ENCODE measurements at places on chromosomes 16 and 17. TPM values are rescaled to one million over a fixed set of nuclear protein-coding genes. Genes with fewer than 3 reads are reported as not detected.

DNA sequence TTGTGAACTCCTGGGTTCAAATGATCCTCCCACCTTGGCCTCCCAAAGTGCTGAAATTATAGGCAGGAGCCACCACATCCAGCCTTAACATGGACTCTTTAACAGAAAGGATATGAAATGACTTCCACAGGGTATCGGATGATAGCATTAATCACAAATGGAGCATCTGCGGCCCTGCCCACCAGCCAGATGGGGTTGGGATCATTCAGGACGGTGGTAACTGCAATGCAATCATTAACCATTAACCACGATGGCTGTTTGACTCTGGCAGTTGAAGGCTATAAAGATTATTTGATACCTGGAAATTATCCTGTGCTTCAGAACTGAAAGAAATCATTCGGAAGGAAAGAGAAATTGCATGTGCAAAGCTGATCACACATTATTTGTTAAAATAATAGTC is 5.3 kb upstream of the CHST5 start:
- no peaks in the 10 kb centered on the region for H3K36me3 ChIP-seq
- H3K27ac ChIP-seq = peak overlapping the region; percentile 70
- DNase-seq = peak; percentile 40

DNA sequence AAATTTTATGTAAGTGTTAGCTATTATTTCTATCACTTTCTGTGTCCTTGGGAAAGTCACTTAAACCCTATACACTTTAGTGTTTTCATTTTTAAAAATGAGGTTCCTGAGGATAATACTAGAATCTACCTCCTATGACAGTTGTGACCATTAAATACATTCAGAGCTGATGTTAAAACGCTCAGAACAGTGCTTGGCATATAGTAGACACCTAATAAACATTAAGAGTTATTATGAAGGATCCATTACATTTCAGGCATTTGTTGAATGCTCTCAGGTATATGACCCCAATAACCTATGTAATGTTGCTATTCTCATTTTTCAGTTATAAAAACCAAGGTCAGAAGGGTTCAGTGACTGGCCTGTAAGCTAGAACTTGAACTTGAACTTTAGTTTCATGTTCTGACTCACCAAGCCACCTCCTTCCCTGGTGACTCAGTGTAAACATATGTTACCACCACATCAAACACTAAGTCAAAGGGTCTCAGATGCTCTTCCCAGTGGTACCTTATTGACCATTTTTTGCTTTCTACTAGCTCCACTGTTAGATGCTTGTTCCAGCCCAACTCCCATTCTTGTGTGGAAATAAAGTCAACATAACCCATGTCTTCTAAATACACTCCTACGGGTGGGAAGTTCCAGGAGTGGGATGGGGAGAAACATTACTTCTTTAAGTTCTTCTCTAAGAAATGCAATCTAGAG is 47.6 kb downstream of the HSD17B2 start:
- peak; percentile 46 for DNase-seq
- H3K27ac ChIP-seq = peak overlapping the region; percentile 78
- peaks cover 17% of the 10 kb centered on the region for H3K4me1 ChIP-seq
- H3K4me3 ChIP-seq = no peak overlapping the region

Gene NUFIP2
- 47.8 TPM for total RNA-seq

Gene CBX4
- total RNA-seq = 56.1 TPM

GRCh38 chr17:40157973-40158372 is 17.6 kb downstream of the CASC3 start:
- H3K4me3 ChIP-seq = no peak overlapping the region
- H3K36me3 ChIP-seq = peaks cover 4% of the 10 kb centered on the region
- no peak overlapping the region for H3K27ac ChIP-seq
- H3K27me3 ChIP-seq = no peaks in the 10 kb centered on the region

- no peak for DNase-seq
- no peaks in the 10 kb centered on the region for H3K36me3 ChIP-seq
- H3K4me1 ChIP-seq = peaks cover 35% of the 10 kb centered on the region
- H3K4me3 ChIP-seq = no peak overlapping the region
- H3K27me3 ChIP-seq = no peaks in the 10 kb centered on the region
Observed at GRCh38 chr17:65527381-65527780, 34.1 kb downstream of the AXIN2 start.

Gene RAB34
- 160 TPM for total RNA-seq

Gene ALOX12
- not detected for total RNA-seq

Gene SLC5A2
- 2.3 TPM for total RNA-seq

DNA sequence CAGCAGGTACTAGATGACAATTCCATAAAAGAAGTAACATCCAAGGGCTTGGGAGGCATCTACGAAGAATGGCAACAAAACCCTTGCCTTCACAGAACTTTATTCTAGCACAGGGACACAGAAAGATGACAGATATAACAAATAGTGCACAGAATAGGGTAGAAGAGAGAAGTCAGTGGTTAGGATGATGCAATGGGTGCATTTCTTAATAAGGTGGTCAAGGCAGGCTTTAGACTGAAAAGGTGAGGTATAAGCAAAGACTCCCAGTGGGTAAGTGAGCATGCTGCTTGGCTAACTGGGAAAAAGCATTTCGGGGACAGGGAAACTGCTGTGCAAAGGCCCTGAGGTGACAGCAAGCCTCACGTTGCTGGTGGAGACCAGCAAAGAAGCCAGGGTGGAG is 175.9 kb downstream of the XYLT1 start:
- H3K4me1 ChIP-seq = peaks cover 7% of the 10 kb centered on the region
- no peak overlapping the region for H3K4me3 ChIP-seq

Gene RGS9
- 2.9 TPM for total RNA-seq

DNA sequence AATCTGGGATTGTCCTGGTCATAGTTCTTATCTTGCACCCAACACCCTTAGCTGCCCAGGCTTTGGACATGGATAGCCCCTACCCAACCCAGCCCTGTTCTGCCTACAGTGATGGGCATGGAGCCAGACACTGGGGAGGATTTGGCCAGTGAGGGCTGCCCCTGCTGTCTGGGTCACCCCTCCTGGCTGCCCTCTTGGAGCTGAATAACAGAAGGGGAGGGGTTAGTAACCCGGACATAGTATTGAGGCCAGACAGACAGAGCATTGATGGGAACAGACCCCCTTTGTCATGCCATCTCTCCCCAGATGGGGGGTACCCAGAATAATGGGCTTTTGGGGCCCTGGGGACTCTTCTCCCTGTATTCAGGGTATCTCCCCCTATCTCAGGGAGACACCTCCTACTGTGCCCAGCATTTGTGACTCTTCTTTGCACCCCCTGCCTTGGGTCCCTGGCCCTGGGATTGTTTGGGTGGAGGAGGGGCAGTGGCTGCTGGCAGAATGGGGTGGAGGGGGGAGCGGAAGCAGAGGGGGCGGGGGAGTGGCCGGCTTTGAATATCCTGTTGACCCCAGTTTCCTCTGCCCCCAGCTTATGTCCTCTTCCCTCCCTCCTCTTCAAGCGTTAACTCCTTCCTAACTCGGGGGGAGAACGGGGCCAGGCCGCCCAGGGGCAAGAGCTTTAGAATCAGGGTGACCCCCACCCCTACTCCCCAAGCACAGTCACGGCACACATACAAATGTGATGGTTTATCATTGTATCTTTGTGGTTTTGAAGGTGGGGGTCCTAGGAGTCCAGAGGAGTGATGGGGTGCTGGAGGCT is 17.0 kb downstream of the GJD3 start:
- no peaks in the 10 kb centered on the region for H3K27me3 ChIP-seq
- no peak overlapping the region for H3K4me3 ChIP-seq
- no peaks in the 10 kb centered on the region for H3K36me3 ChIP-seq

Gene KRT28
- not detected for total RNA-seq

GRCh38 chr16:88367560-88367959 is 15.2 kb upstream of the ZNF469 start:
- no peaks in the 10 kb centered on the region for H3K36me3 ChIP-seq
- H3K27me3 ChIP-seq = no peaks in the 10 kb centered on the region
- no peak for DNase-seq
- no peak overlapping the region for H3K27ac ChIP-seq
- no peak overlapping the region for H3K4me3 ChIP-seq

Gene KRTAP4-4
- not detected for total RNA-seq

DNA sequence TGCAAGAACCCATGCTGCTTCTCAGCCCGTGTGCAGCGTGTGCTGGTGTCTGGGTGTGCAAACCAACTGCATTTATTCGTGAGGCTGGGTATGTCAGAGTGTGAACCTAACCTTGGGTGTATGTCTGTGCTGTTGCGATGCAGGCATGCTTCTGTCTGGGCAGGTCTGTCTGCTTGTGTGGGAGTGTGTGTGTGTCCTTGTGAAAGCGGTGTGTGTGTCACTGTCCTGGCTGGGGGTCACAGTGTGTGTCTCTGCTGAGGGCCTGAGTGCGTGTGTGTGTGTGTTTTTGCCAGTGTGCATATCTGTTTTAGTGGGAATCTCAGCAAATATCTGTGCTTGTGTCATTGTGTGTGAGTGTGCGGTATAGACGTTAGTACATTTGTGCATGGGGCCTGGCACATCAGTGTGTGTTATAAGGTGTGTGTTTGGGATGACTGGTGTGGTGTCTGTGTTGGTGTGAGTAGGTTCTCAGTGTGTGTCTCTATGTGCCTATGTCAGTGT is 121.8 kb downstream of the CYLD start:
- DNase-seq = no peak
- H3K27ac ChIP-seq = no peak overlapping the region
- no peaks in the 10 kb centered on the region for H3K27me3 ChIP-seq
- no peak overlapping the region for H3K4me3 ChIP-seq

GRCh38 chr16:57809276-57810196 is 7.2 kb upstream of the KIFC3 start:
- peak overlapping the region; percentile 75 for H3K27ac ChIP-seq
- no peak overlapping the region for H3K4me3 ChIP-seq
- H3K4me1 ChIP-seq = peaks cover 29% of the 10 kb centered on the region
- no peaks in the 10 kb centered on the region for H3K36me3 ChIP-seq
- DNase-seq = no peak

GRCh38 chr17:39243155-39243554 is 17.4 kb upstream of the STAC2 start:
- H3K36me3 ChIP-seq = no peaks in the 10 kb centered on the region
- no peaks in the 10 kb centered on the region for H3K4me1 ChIP-seq
- H3K27ac ChIP-seq = no peak overlapping the region
- H3K27me3 ChIP-seq = no peaks in the 10 kb centered on the region

Gene CDRT15
- not detected for total RNA-seq

DNA sequence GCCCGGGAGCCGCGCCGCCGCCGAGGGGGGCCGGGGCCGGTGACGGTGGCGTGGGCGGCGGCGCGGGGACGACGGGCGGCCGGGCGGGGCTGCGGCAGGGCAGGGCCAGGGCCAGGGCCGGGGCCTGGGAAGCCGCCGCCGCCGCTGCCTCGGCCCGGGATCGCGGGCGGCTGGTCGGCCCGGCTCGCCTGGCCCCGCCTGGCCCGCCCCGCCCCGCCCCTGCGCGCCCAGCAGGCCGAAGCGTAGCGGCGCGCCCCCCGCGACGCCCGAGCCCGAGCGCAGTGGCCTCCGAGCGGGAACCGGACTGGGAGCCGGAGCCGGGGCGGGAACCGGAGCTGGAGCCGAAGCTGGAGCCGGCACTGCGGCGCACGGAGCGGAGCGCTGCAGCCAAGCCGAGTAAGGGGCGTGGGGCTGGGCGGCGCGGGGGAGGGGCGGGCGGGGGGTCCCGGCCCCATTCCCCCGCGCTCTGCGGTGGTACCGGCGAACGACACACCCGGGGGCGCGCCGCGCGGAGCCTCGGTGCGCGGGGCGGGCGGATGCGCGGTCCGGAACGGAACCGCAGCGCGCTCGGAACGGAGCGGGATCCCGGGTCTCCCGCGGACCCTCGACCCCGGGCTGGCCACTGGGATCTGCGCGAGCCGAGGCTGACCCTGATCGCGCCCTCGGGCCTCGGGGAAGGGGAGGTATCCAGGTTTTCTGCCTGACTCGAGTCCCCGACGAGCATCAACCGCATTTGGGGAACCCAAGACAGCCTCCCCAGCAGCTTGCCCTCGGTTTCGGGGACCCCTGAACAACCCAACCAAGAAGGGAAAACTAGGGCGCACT is at the start of gene BEAN1:
Gene BEAN1, plus strand, starts transcription at position 260 of the 825 bp plus-strand sequence. CDS start 10,382 bp downstream, outside the sequence.
- H3K4me3 ChIP-seq = peak within 1 kb of the TSS; percentile 36
- H3K27ac ChIP-seq = no peak within 1 kb of the TSS
- H3K36me3 ChIP-seq = no peaks in the 10 kb centered on the region

DNA sequence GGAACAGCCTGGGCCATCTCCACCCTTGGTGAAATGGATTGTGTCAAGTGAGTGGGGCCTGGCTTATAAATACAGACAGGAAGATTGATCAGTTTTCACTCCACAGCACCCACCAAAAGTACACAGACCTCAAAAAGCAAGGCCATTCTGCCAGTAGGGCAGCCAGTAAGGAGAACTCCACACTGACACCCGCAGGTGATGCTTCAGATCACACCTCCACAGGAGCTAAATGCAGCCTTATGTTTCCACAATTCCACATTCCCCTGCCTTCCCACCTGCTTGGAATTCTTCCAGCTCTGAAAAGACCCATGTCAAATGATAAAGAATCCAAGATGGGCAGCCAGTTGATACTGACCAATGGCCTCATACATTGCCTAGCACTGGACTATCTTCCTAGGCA is 191.1 kb downstream of the ZFHX3 start:
- H3K27me3 ChIP-seq = no peaks in the 10 kb centered on the region
- no peak overlapping the region for H3K27ac ChIP-seq
- H3K4me3 ChIP-seq = no peak overlapping the region
- no peaks in the 10 kb centered on the region for H3K36me3 ChIP-seq
- peaks cover 16% of the 10 kb centered on the region for H3K4me1 ChIP-seq

- peaks cover 17% of the 10 kb centered on the region for H3K4me1 ChIP-seq
- peak; percentile 88 for DNase-seq
- peak within 1 kb of the TSS; percentile 89 for H3K4me3 ChIP-seq
- no peaks in the 10 kb centered on the region for H3K36me3 ChIP-seq
- H3K27ac ChIP-seq = peak within 1 kb of the TSS; percentile 96
Observed at GRCh38 chr17:42276359-42276608, at the start of gene STAT5B. Gene STAT5B, minus strand, starts transcription at chr17:42276391. Its CDS starts 44,264 bp downstream, at chr17:42232127.

- H3K36me3 ChIP-seq = no peaks in the 10 kb centered on the region
- H3K27me3 ChIP-seq = no peaks in the 10 kb centered on the region
- DNase-seq = peak; percentile 39
- peak overlapping the region; percentile 76 for H3K4me3 ChIP-seq
- H3K4me1 ChIP-seq = peaks cover 52% of the 10 kb centered on the region
Observed at GRCh38 chr17:41917192-41917591, 1.6 kb downstream of the ACLY start.

GRCh38 chr17:40561871-40562611 is 3.2 kb downstream of the CCR7 start:
- H3K36me3 ChIP-seq = no peaks in the 10 kb centered on the region
- no peak overlapping the region for H3K27ac ChIP-seq
- DNase-seq = peak; percentile 1
- peaks cover 20% of the 10 kb centered on the region for H3K4me1 ChIP-seq
- no peaks in the 10 kb centered on the region for H3K27me3 ChIP-seq

GRCh38 chr16:67404740-67405226 is 11.5 kb upstream of the TPPP3 start:
- H3K4me3 ChIP-seq = no peak overlapping the region
- H3K27ac ChIP-seq = peak overlapping the region; percentile 96
- no peaks in the 10 kb centered on the region for H3K27me3 ChIP-seq
- peak; percentile 93 for DNase-seq
- peaks cover 16% of the 10 kb centered on the region for H3K4me1 ChIP-seq

Gene FBXW10
- 0.20 TPM for total RNA-seq

- no peak for DNase-seq
- H3K4me1 ChIP-seq = no peaks in the 10 kb centered on the region
- H3K27me3 ChIP-seq = no peaks in the 10 kb centered on the region
- no peak overlapping the region for H3K27ac ChIP-seq
- H3K36me3 ChIP-seq = no peaks in the 10 kb centered on the region
Observed at GRCh38 chr17:68061512-68062313, 26.2 kb downstream of the KPNA2 start.

Gene CTF1
- total RNA-seq = 1.7 TPM

- peaks cover 3% of the 10 kb centered on the region for H3K27me3 ChIP-seq
- no peak overlapping the region for H3K4me3 ChIP-seq
- H3K36me3 ChIP-seq = no peaks in the 10 kb centered on the region
Observed at GRCh38 chr16:23986455-23986854, 150.7 kb downstream of the PRKCB start.

GRCh38 chr16:4388271-4389021 is 16.8 kb downstream of the VASN start:
- peaks cover 64% of the 10 kb centered on the region for H3K4me1 ChIP-seq
- no peaks in the 10 kb centered on the region for H3K36me3 ChIP-seq
- no peak overlapping the region for H3K4me3 ChIP-seq
- H3K27ac ChIP-seq = peak overlapping the region; percentile 43
- H3K27me3 ChIP-seq = no peaks in the 10 kb centered on the region

Gene COPRS
- total RNA-seq = 54.3 TPM

Data from hepatocyte (in vitro differentiated cells).